ENCODE measurements at places on chromosomes 11 and 22.
A peak's percentile ranks its signal among the peaks of the same experiment; 100 is the strongest.

DNA sequence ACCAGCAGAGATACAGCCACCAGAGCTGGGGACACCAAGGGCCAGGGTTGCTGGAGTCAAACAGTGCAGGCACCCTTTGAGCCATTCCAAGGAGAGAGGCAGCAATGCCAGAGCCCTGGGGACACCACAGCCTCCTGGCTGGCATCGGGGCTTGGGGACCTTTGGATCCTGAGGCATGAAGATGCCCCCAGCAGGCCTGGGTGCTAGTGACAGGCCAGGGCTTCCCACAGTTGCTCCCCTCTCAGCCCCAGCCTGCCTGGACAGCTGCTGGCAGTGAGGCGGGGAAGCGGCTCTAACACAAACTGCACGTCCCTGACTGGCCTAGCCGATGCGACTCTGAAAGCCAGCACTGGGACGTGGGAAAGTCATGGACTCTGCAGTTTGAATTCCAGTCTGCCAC lies 2.7 kb downstream of the CD5 start:
- DNase-seq, result no peak
- H3K27me3 ChIP-seq, result no peaks in the 10 kb centered on the region
- H3K27ac ChIP-seq, result no peak overlapping the region
- H3K4me1 ChIP-seq, result no peaks in the 10 kb centered on the region

- peaks cover 100% of the 10 kb centered on the region for H3K4me1 ChIP-seq
- no peak for DNase-seq
- peak overlapping the region; percentile 73 for H3K4me3 ChIP-seq
- H3K36me3 ChIP-seq, result no peaks in the 10 kb centered on the region
- H3K27ac ChIP-seq, result peak overlapping the region; percentile 93
Measured at GRCh38 chr11:706439-706956, 467 bp downstream of the EPS8L2 start.

DNA sequence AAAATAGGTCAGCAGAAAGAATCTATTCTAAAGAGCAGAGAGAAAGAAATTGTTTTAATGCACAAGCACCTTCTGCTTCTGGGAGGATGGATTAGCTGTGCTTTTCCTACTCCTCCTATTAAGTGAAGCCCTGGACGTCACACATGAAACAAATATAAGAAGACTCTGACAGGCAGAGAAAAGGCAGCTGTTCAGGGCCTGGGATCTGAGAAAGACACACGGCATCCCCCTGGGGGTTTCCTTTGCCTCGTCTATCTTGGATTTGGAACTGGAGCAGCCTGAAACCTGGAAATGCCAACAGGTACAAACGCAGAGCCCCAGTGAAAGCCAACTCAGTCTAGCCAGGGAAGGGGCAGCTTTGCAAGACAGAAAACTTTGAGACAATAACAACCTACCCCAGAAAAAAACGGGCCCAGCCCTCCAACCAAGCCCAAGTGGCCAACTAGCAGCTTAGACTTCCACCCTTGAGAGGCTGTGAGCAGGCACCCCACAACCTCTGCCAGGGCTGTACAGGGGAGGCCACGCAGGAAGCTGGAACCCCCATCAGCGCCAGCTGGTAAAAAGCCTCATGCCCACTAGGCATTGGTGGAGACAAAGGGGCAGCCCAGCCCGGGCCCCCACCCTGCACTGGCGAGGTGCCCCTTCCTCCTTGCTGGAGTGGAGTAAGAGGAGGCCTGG lies 7.3 kb downstream of the CERK start:
- peaks cover 75% of the 10 kb centered on the region for H3K4me1 ChIP-seq
- peaks cover 5% of the 10 kb centered on the region for H3K36me3 ChIP-seq
- DNase-seq, result no peak
- H3K4me3 ChIP-seq, result no peak overlapping the region

GRCh38 chr11:46380340-46381047 lies 975 bp upstream of the MDK start:
- no peaks in the 10 kb centered on the region for H3K27me3 ChIP-seq
- H3K36me3 ChIP-seq, result peaks cover 11% of the 10 kb centered on the region
- peak overlapping the region; percentile 75 for H3K27ac ChIP-seq

DNA sequence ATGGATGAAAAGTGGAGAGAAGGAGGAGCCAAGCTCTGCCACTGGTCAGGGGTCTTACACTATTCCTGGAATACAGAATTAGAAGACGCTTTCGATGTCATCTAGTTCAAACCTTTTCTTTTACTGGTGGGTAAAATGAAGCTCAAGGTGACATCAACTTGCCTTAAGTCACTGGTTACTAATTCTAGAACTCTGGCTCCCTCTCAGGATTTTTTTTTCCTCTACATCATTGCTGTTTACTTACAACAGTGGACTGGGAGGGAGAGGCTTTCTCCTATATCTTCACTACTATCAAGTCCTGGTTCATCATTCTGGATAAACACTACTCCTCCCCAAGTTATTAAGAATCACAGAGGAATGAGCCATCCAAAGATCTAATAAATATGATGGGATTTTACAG lies 82.9 kb downstream of the ETS1 start:
- H3K27me3 ChIP-seq, result no peaks in the 10 kb centered on the region
- no peak overlapping the region for H3K4me3 ChIP-seq
- H3K27ac ChIP-seq, result no peak overlapping the region
- peaks cover 100% of the 10 kb centered on the region for H3K4me1 ChIP-seq
- no peak for DNase-seq
- no peaks in the 10 kb centered on the region for H3K36me3 ChIP-seq

GRCh38 chr11:87572881-87573280 lies 535.1 kb downstream of the TMEM135 start:
- no peak for DNase-seq
- no peak overlapping the region for H3K4me3 ChIP-seq
- H3K27ac ChIP-seq, result no peak overlapping the region

- no peaks in the 10 kb centered on the region for H3K27me3 ChIP-seq
- no peaks in the 10 kb centered on the region for H3K36me3 ChIP-seq
- no peak for DNase-seq
- no peak overlapping the region for H3K4me3 ChIP-seq
- no peak overlapping the region for H3K27ac ChIP-seq
Measured at GRCh38 chr11:92948116-92948515, 21.3 kb upstream of the MTNR1B start.

GRCh38 chr11:133833898-133834681 lies 11.2 kb downstream of the SPATA19 start:
- H3K4me1 ChIP-seq, result no peaks in the 10 kb centered on the region
- H3K27ac ChIP-seq, result no peak overlapping the region
- no peak for DNase-seq
- H3K4me3 ChIP-seq, result no peak overlapping the region
- no peaks in the 10 kb centered on the region for H3K27me3 ChIP-seq

- peaks cover 55% of the 10 kb centered on the region for H3K27me3 ChIP-seq
- no peaks in the 10 kb centered on the region for H3K36me3 ChIP-seq
- no peak overlapping the region for H3K27ac ChIP-seq
- no peak overlapping the region for H3K4me3 ChIP-seq
Measured at GRCh38 chr11:123323568-123323967, 106.5 kb upstream of the GRAMD1B start.

DNA sequence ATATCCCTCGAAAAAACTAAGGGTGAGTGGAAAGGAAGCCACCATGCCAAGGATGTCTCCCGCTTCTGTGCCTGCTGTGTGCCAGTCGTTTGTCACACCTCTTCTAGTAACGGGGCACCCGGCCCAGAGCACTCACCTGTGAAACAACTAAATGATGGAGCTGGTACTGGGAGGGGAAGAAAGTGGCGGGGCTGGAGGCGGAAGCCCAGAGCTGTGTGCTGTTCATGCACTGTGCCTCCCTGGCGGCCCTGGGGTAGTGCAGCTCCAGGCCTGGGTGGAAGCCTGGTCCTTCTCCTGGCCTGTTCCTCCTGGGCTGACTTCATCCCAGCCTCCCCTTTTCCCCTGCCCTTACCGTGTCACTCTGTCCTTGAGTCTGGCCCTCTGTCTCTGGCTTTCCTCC lies 130.2 kb downstream of the CEP164 start:
- no peaks in the 10 kb centered on the region for H3K27me3 ChIP-seq
- no peak overlapping the region for H3K27ac ChIP-seq
- no peaks in the 10 kb centered on the region for H3K36me3 ChIP-seq
- no peak overlapping the region for H3K4me3 ChIP-seq
- no peaks in the 10 kb centered on the region for H3K4me1 ChIP-seq

DNA sequence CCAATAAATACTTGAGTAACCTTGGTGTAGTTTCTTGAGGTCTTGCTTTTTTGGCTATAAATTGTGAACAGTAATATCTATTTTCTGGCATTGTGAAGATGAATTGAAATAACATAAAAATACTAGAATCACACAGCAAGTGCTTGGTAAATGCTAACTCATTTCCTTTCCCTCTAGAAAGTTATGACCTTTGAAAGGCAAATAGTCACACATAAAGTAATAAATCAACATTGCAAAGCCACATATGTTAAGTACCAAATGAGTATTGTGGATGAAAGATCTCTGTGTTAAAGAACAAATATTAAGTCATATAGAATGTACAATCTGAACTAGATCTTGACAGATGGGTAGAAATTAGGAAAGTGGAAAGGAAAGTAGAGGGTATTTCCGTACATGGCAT lies 559.6 kb upstream of the CCDC90B start:
- H3K27me3 ChIP-seq, result no peaks in the 10 kb centered on the region
- no peak overlapping the region for H3K4me3 ChIP-seq
- no peaks in the 10 kb centered on the region for H3K36me3 ChIP-seq
- DNase-seq, result no peak

DNA sequence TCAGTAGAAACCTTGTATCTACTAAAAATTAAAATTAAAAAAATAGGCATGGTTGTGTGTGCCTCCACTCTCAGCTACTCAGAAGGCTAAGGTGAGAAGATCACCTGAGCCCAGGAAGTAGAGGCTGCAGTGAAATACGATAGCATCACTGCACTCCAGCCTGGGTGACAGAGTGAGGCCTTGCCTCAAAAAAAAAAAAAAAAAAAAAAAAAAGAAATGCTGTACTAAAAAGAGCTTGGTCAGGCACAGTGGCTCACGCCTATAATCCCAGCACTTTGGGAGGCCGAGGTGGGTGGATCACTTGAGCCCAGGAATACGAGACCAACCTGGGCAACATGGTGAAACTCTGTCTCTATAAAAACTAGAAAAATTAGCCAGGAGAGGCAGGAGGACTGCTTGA lies 36.5 kb downstream of the SBF2 start:
- peaks cover 12% of the 10 kb centered on the region for H3K4me1 ChIP-seq
- no peaks in the 10 kb centered on the region for H3K36me3 ChIP-seq
- H3K4me3 ChIP-seq, result no peak overlapping the region
- DNase-seq, result no peak
- H3K27ac ChIP-seq, result no peak overlapping the region

GRCh38 chr11:121652971-121653370 lies 200.2 kb upstream of the SORL1-AS1 start:
- H3K36me3 ChIP-seq, result no peaks in the 10 kb centered on the region
- H3K27ac ChIP-seq, result no peak overlapping the region
- peaks cover 10% of the 10 kb centered on the region for H3K4me1 ChIP-seq
- no peaks in the 10 kb centered on the region for H3K27me3 ChIP-seq
- H3K4me3 ChIP-seq, result no peak overlapping the region

DNA sequence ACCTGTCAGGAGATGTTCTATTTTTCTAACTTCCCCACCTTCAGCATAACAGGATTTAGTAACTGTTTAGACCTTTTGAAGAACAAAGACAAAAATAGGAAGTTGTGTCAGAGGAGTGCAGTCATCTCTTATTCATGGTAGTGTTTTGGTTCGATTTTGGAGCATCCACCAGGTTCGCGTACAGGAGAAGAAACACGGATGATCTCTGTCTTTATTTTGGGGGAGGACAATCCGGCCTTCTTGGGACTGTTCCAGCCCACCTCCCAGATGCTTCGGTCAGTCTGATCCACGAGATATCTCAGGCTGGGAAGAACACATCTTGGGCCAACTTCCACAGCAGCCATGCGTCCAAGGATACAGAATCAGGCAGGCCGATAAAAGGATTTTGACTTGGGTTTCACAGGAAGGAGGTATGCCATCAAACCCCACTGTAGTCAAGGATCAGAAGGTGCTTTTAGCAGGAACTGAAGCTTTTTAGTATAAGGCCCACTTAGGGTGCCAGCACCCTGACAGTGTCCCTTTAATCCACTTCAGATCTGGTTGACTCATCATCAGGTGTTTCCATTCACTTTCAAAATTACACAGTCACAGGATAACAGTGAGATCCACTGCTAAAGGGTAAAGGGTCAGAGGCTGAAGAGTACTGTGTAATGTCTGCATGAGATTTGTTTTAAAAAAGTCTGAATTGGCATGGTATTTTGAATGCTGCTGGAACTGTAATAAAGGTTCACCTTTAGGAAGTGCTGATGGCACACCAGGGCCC lies 16.5 kb downstream of the PATZ1 start:
- no peak overlapping the region for H3K4me3 ChIP-seq
- DNase-seq, result no peak
- H3K27ac ChIP-seq, result peak overlapping the region; percentile 24
- no peaks in the 10 kb centered on the region for H3K27me3 ChIP-seq

DNA sequence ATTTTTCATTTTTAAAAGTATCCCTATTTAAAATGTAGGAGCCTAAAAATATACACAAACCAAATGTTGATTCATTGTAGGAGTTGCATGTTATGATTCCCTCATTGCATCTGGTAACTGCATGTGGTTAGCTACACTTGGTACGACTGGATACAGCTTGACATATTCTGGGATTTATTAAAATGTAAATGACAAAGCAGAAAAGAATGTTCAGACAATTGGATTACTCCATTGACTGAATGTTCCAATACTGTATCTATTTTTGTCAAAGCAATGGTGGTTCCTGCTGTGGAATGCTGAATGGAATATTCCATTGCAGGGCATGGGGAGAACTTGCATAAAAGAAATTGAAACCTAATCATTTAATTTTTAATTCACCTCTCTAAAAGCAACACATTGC lies 30.8 kb downstream of the BLID start:
- no peak for DNase-seq
- no peaks in the 10 kb centered on the region for H3K4me1 ChIP-seq

DNA sequence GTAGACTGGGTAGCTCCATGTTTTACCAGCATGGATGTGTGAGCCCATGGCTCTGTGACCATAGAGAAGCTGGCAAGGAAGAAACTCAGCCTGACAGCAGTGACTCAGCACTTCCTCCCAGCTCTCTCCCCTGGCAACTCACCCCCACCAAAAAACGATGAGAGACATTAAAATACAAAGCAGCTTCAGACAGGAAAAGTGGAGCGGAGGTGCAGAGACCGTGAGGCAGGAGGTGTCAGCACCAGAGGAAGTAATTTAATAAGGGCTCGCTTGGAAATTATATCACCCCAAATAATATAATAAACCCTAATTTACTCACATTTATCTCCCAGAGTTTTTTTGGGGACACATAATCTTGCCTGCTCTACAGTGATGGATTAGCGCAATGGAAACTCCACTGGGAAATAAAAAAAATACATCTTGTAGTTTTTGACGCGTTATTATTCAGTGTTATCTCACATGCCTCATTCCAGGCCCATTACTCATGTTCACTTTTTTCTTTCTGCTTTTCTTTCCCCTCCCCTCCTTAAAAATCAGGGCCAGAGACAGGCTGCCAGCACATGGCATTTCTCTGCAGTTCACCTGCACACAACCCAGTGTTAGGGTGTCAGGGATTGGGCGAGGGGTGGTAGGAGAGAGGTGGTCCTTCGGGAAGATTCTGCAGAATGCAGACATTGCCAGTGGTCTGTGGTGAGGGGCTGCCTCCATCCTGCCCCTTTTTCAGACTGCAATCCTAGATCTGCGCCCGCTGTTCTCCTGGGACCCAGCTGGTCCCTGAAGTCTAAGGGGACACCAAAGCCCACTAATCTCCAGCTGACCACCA lies 170.8 kb downstream of the BUD13 start:
- H3K4me3 ChIP-seq, result no peak overlapping the region
- no peaks in the 10 kb centered on the region for H3K4me1 ChIP-seq
- no peaks in the 10 kb centered on the region for H3K27me3 ChIP-seq

Data from esophagus squamous epithelium (tissue), 5 donors.